Stomach (tissue), 19 donors: ENCODE measurements at places on chromosomes 3 and 15. TPM values are rescaled to one million over a fixed set of nuclear protein-coding genes. Genes with fewer than 3 reads are reported as not detected.

DNA sequence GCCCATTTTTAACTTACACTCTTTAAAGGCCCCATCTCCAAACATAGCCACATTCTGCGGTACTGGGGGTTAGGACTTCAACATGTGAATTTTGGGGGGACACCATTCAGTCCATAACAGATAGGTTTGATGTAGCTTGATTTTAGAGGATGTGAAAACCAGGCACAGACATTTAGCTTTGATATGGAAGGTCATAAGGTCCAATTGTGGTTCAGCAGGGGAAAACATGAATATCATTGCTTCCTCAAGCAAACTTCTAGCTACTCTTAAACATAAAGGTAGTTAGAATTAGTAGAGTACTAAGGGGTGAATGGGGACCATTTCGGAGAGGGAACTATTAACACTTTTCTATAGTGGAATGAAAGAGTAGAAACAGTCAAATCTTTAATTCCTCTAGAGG is 13.6 kb upstream of the NFKBIZ start:
- no peaks in the 10 kb centered on the region for H3K36me3 ChIP-seq
- no peak for DNase-seq
- peak overlapping the region; percentile 16 for H3K27ac ChIP-seq
- no peaks in the 10 kb centered on the region for H3K27me3 ChIP-seq

- no peak overlapping the region for H3K4me3 ChIP-seq
- H3K27me3 ChIP-seq = no peaks in the 10 kb centered on the region
- no peak for DNase-seq
- no peaks in the 10 kb centered on the region for H3K36me3 ChIP-seq
Measured at GRCh38 chr3:110620118-110620517, 451.5 kb upstream of the NECTIN3 start.

GRCh38 chr3:40192628-40193027 is 116.9 kb upstream of the EIF1B start:
- DNase-seq = no peak
- no peak overlapping the region for H3K27ac ChIP-seq
- no peak overlapping the region for H3K4me3 ChIP-seq
- H3K36me3 ChIP-seq = no peaks in the 10 kb centered on the region
- no peaks in the 10 kb centered on the region for H3K4me1 ChIP-seq

GRCh38 chr3:194212161-194212844 is 76.4 kb downstream of the HES1 start:
- H3K36me3 ChIP-seq = no peaks in the 10 kb centered on the region
- no peak overlapping the region for H3K4me3 ChIP-seq
- no peak for DNase-seq
- peaks cover 11% of the 10 kb centered on the region for H3K4me1 ChIP-seq
- no peak overlapping the region for H3K27ac ChIP-seq

DNA sequence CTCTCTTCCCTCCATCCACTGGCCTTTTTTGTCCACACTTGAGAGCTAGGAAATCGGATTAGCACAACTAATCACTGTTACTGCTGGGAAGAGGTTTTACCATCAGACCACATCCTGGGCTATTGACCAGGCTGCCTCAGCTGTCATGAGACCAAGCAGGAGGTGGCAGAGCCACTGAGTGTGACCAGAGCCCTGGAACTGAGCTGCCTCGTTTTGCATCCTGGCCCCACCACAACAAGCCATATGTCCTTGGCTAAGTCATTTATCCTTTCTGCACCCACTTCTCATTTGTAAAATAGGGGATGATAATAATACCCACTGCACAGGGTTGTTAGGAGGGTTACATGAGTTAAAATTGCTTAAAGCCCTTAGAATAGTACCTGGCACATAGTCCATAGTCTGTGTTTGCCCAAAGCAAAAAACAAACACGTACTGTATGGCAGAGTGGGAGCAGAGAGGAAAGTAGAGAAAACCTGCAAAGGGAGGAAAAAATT is 34.1 kb downstream of the TMEM158 start:
- H3K36me3 ChIP-seq = no peaks in the 10 kb centered on the region
- H3K4me3 ChIP-seq = no peak overlapping the region
- H3K4me1 ChIP-seq = peaks cover 8% of the 10 kb centered on the region
- no peaks in the 10 kb centered on the region for H3K27me3 ChIP-seq
- DNase-seq = no peak

DNA sequence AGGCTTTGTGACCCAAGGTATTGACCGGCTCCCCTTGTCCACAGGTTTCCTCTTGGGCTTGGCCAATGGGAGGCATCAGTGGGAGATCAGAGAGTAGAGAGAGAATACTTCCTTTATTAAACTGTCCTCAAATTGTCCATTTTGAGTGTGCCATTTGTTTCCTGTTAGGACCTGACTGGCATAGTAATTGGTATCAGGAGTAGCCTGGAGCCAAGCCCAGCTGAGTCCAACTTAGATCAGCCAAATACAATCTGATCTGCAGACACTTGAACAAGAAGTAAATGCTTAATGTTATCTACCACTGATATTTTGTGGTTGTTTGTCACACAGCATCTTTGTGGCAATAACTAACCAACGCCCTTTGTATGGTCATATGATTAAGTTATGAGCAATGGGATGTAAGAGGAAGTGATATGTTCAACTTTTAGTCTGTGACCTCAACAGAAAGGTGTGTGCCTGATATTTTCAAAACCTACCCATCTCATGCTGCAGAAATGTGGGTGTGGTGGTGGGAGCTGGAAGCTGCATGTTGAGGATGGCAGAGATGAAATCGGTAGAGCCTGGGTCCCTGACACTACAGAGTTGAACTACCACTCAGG is 13.3 kb downstream of the MYD88 start:
- DNase-seq = peak; percentile 51
- peaks cover 35% of the 10 kb centered on the region for H3K4me1 ChIP-seq
- no peaks in the 10 kb centered on the region for H3K36me3 ChIP-seq
- no peak overlapping the region for H3K4me3 ChIP-seq
- H3K27me3 ChIP-seq = no peaks in the 10 kb centered on the region

GRCh38 chr3:14283813-14284438 is 105.3 kb downstream of the LSM3 start:
- H3K27ac ChIP-seq = no peak overlapping the region
- no peaks in the 10 kb centered on the region for H3K4me1 ChIP-seq
- peaks cover 2% of the 10 kb centered on the region for H3K27me3 ChIP-seq
- no peaks in the 10 kb centered on the region for H3K36me3 ChIP-seq

GRCh38 chr3:148901987-148902791 is 37.1 kb downstream of the CPA3 start:
- no peak for DNase-seq
- no peak overlapping the region for H3K27ac ChIP-seq
- no peak overlapping the region for H3K4me3 ChIP-seq
- no peaks in the 10 kb centered on the region for H3K4me1 ChIP-seq

DNA sequence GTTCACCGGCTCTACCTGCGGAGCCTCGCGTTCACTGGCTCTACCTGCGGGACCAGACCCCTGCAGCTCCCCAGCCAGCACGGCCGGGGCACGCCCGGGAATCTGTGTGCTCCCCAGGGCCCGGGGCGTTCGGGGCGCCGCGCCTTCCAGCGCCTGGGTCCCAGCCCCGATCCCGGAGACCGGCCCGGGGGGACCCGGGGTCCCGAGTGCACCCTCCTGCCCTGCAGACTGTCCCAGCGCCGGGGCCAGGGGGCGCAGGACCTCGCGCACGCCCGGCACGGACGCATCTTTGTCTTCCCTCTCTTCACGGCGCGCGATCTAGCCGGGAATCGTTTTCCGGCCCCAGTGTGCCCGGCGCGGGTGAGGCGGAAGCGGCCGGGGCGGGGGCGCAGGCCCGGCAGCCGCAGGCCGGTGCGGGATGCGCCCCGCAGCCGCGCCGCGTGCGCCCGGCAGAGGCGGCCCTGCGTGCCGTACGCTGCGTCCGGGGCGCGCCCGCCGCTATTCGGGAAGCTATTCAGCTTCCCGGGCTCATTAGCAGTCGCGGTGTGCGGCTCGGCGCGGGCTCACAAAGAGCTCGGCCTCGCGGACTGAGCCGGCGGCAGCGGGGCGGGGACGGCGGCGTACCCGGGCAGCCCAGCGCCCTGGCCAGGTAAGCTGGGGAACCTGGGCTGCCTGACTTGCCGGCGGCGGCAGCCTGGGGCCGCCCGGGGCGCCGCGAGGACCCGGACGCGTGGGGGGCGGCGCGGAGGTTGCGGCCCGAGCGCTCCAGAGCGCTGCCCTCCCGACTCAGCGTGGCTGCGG is at the start of gene APBA2:
TSS of gene APBA2 (plus strand) at position 345 of the 801 bp plus-strand sequence. CDS start 167,911 bp downstream, outside the sequence.
- H3K36me3 ChIP-seq = no peaks in the 10 kb centered on the region
- H3K27ac ChIP-seq = no peak within 1 kb of the TSS

- H3K36me3 ChIP-seq = no peaks in the 10 kb centered on the region
- no peak overlapping the region for H3K4me3 ChIP-seq
- H3K4me1 ChIP-seq = no peaks in the 10 kb centered on the region
- no peak for DNase-seq
Measured at GRCh38 chr3:20015525-20015924, 3.5 kb upstream of the PP2D1 start.

- peak overlapping the region; percentile 63 for H3K4me3 ChIP-seq
- peaks cover 25% of the 10 kb centered on the region for H3K4me1 ChIP-seq
- no peaks in the 10 kb centered on the region for H3K27me3 ChIP-seq
- no peak for DNase-seq
Measured at GRCh38 chr15:79897380-79897678, 515 bp upstream of the MTHFS start.

DNA sequence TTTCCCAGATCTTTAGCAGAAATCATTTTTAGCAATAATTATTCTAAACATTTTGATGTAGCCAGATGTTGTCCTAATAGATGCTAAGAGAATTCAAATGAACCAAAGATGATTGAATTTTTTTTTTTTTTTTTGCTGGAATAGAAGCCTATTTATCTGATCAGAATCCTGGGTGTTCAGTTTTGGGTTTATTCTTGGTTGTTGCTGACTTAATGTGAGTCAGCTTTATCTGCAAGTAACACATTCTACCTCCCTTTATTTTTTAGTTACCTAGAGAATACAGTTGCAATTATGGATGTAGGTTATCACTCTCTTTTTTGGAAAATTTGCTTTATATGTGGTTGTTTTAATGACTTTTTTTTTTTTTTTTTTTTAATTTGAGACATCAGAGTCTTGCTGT is 6.4 kb downstream of the CEP97 start:
- H3K4me1 ChIP-seq = peaks cover 13% of the 10 kb centered on the region
- no peaks in the 10 kb centered on the region for H3K27me3 ChIP-seq
- H3K4me3 ChIP-seq = no peak overlapping the region
- H3K27ac ChIP-seq = no peak overlapping the region
- peaks cover 29% of the 10 kb centered on the region for H3K36me3 ChIP-seq

DNA sequence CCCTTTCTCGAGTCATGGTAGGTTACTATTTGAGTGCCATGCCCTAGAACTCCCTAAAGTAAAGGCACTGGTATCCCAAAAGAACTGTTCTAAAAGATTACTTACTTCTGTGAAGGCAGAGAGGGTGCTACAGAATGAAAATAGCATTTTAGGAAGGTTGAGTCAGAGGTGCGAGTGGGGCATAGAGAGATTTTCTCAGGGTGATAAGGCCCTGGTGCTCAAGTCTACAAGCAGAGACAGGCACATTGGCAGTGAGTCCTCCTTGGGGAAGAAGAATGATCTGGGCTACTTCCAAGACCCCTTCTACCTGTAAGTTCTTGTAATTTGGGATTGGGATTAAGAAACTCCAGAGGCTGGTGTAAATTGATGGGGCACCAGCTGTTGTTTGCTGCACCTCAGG is 96.7 kb downstream of the AKAP13 start:
- no peak overlapping the region for H3K4me3 ChIP-seq
- no peak overlapping the region for H3K27ac ChIP-seq
- peaks cover 58% of the 10 kb centered on the region for H3K4me1 ChIP-seq
- H3K27me3 ChIP-seq = no peaks in the 10 kb centered on the region

GRCh38 chr3:117998071-117998470 is 1036.6 kb downstream of the IGSF11 start:
- H3K4me3 ChIP-seq = no peak overlapping the region
- no peak for DNase-seq
- no peaks in the 10 kb centered on the region for H3K36me3 ChIP-seq
- no peaks in the 10 kb centered on the region for H3K27me3 ChIP-seq
- H3K27ac ChIP-seq = no peak overlapping the region

APOD gene
- 941 TPM for total RNA-seq

CP gene
- 2.8 TPM for total RNA-seq

TM4SF4 gene
- 9.9 TPM for total RNA-seq

TIPIN gene
- total RNA-seq = 13.8 TPM

CCDC39 gene
- total RNA-seq = not detected

GABRR3 gene
- not detected for total RNA-seq

CCR3 gene
- total RNA-seq = not detected

LRRN1 gene
- not detected for total RNA-seq
